Stimulated activated CD8-positive, alpha-beta memory T cell treated with anti-CD3 and anti-CD28 coated beads, Interleukin-12 subunit alpha, Interleukin-12 subunit beta, amount 100 ng/mL, for 4 hours (primary cell): ENCODE measurements at places on chromosomes 16 and 17.

GRCh38 chr16:73289232-73289631, 241.3 kb upstream of the ZFHX3 start:
- DNase-seq: no peak

DNA sequence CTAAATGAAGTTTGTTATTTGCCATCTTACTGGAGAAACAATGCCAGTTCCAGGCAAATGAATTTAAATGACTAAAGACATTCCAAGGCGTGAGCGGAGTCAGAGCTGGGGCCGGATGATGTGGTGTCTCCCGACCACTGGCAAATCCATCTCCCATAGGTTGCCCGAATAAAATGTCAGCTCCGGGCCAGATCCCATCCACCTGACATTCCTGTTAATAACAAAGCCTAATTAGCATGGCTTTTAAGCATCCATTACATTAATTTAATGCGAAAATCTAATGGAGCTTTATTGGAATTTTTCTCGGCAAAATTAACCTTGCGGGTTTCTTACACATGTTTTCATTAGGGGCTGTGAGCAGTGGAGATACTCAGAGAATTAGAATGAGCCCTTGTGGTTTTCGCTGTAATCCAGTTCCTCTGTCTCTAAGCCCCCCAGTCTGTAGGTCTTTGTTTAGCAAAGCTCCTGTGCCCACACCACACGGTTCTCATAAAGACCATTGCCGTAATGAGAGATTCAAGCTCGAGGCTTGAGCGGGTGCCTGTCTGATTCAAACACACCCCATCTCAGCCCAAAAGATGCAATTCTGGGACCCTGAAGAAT, 123.3 kb downstream of the CCT6B start:
- no peak for DNase-seq

DNA sequence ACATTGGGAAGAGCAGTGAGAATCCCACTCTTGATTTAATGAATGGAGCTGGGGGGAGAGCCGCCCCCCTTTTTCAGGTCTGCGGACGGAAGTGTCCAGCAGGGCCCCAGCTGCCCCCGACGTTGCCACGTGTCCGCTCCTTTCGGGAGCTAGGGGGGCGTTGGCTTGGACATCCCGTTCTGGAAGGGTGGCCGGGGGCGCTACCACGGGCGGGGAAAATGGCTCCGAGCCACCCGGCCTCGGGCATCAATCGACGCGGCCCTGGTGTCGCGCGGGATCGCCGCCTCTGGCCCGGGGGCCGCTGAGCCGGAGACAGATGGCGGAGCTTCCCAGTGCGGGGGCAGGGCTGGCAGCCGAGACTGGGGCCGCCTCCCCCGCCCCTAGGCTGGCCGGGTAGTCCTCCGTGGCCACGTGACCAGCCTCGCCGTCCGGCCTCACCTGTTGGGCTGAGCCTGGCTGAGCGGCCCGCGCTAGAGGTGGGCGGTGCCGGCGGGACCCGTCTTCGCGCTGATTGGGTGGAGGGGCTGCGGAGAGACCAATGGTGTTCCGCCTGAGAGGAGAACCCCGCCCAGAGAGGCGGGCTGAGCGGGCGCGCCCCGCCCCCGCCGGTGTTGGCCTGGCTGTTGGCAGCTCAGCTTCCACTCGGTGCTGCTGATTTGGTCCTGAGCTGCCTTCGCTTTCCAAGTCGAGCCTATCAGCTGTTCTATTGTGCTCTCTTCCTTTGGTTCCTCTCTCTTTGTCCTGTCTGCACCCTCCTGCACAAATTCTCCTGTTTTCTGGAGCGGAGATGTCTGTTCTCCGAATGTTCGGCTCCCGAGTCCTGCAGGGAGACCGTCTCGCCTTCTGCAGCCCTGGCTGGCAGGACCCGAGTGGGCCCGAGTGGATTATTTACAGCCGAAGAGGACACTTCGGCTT, 8.3 kb downstream of the HS3ST3B1 start:
- peak; percentile 86 for DNase-seq

DNA sequence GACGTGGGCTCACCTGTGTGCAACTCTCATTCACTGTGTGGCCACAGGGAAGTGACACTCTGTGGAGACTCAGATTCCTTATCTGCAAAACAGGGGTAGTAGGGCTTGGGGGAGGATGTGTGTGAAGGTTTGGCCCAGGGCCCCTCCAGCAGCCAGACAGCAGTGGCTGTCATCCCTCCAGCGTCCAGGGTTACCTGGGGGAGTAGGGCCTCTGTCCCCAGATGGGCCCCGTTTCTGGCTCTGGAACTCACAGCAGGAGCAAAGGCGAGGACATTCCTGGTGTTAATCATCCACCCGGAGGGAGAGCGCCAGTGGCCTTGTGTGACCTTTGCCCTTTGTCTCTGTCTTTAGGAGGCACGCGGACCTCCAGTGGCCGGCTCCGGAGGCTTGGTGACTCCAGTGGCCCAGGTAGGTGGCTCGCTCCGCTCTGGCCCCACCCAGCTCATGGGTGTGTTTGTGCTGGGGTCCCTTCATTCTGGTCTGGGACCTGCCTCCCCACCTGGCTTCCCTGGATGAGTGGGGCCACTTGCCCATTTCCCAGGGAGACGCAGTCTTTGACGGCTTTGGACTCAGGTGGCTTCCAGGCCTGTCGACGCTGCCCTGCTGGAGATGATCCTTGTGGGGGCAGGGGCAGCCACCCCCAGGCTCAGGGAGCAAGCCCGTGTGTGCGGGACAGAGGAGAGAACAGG, 166.2 kb downstream of the SEC14L1 start:
- DNase-seq: no peak

GRCh38 chr17:27896701-27897100, 3.5 kb upstream of the LYRM9 start:
- DNase-seq: no peak
